ENCODE measurements at places on chromosomes 5 and 9.

DNA sequence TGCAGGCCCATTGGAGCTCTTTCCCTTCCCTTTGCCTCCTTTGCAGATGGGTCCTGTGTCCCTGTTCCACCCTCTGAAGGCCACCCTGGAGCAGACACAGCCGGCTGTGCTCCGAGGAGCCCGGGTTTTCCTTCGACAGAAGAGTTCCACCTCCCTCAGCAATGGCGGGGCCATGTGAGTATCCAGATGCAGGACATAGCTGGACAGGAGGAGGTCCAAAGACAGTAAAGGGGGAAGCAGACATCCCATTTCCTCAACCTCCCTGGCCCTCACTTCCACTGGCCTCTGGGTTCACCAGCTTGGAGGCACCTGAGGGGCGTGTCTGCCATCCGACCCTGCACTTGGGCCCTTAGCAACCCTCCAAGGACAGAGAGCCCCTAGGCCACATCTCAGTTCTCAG, 237.9 kb downstream of the CACNA1B start:
- DNase-seq: no peak

GRCh38 chr5:115842952-115843351, 1.2 kb downstream of the AP3S1 start:
- no peak for DNase-seq

- DNase-seq: no peak
Measured at GRCh38 chr9:79559495-79560181, 12.1 kb upstream of the TLE4 start.

DNA sequence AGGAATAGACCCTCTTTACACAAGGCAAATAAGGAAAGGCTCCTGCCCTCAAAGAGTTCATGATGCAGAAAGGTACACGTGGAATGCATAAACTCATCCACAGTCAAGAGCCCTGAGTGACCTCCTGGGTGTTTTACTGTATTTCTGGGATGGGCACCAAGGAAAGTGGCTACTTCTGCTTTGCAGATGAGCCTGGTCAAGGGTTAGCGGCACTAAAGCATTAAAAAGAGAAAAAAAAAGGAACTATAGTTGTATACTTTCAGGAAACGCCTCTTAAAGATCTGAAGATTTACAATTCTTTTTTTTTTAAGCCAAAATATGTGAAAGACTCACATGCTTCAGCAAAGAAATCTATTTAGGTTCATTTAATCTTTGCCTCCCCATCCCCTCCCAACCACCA, 366.2 kb upstream of the PDE4D start:
- DNase-seq: no peak

DNA sequence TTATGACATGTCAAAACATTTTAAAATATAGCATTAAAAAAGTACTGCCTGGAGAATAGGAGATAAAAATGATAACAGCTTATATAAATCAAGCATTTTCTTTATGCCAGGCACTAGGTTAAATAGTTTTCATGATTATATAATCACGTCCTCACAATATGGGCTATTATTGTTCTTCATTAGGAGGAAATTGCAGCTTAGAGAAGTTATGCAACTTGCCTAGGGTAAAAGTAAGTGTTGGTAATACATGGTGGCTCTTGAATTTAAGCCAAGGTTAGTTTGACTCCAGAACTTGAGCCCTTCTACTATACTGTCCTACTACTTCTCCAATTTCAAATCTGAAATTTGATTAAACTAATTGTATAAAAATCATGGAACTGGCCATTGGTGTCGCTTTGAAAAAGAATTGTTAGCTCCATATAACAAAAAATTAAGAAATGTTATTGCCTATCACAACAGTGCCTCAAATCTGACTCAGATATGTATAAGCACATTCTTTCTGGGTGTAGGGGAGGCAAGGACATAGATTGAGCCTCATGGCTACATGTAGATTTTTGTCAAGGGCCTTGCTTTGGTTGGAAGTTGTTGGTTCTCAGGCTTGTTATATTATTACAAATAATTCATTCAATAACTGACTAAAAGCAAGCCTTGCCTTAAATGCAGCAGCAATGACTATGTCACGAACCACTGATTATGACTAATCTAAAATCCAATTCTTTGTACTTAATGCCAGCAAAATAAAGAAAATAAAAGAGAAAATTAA, 223.5 kb upstream of the DAB2 start:
- DNase-seq: no peak

- DNase-seq: no peak
Measured at GRCh38 chr9:123375469-123376132, 19.6 kb downstream of the CRB2 start.

DNA sequence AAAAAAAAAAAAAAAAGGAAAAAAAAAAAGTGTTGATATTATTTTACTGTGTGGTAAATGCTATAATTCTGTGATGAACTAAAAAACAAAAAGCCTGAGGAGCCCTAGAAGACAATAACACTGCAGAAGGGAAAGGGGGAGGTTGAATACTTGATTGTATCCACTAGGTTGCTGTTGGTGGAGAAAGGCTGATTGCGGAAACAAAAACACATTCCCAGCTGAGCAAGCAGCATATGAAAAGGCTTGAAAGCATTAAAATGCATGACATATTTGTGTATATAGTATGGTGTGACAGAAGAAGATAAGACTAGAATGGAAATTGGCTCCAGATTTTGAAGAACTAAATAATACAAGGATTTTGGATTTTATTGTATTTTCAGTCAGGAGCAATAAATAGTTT, 8.9 kb downstream of the RABGAP1 start:
- no peak for DNase-seq

- no peak for DNase-seq
Measured at GRCh38 chr9:124309667-124310084, 51.9 kb downstream of the NEK6 start.

DNA sequence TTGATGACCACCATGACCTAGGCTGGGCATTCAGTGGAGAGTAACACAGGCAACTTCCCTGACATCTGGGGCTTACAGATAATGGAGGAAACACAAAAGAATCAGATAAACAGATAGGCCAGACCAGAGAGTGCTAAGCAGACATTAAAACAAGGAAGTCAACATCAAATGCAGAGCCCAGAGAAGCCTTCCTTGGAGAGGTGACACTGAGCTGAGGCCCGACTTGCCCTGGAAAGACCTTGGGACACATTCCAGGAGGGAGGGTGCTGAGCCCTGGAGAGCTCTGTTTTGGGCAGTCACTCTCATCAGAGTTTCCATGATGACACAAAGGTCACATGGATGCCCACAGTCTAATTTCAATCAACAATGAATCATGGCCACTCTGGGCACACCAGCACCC, 31.9 kb upstream of the C5orf58 start:
- no peak for DNase-seq

DNA sequence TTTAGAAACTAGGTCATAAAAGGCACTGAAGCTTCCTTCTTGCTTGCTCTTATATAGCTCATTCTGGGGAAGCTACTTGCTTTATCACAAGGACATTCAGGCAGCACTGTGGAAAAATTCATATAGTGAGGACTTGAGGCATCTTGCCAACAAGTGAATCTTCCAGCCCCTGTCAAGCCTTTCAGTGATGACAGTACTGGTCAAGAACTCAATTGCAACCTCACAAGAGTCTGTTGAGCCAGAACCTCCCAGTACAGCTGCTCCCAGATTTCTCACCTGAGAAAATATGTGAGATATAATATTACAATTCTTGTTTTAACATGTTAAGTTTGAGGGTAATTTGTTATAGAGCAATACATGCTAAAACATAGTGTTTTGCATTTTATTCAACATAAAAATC, 2011.0 kb upstream of the NUDT12 start:
- DNase-seq: no peak

- DNase-seq: no peak
Measured at GRCh38 chr5:154625031-154625430, 130.1 kb upstream of the LARP1 start.

- DNase-seq: no peak
Measured at GRCh38 chr5:119439140-119439631, 13.1 kb upstream of the HSD17B4 start.

DNA sequence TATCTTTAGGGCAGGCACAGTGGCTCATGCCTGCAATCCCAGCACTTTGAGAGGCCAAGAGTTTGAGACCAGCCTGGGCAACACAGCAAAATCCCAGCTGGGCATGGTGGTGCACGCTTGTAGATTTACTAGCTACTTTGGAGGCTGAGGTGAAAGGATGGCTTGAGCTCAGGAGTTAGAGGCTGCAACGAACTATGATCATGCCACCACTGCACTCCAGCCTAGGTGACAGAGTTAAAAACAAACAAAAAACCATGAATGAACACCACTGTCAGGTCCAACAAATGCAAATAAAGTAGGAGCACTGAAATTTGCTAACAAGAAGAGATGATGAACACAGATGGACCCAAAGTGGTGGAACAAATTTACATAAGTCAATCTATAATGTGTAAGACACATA, 4.9 kb downstream of the PTBP3 start:
- no peak for DNase-seq

DNA sequence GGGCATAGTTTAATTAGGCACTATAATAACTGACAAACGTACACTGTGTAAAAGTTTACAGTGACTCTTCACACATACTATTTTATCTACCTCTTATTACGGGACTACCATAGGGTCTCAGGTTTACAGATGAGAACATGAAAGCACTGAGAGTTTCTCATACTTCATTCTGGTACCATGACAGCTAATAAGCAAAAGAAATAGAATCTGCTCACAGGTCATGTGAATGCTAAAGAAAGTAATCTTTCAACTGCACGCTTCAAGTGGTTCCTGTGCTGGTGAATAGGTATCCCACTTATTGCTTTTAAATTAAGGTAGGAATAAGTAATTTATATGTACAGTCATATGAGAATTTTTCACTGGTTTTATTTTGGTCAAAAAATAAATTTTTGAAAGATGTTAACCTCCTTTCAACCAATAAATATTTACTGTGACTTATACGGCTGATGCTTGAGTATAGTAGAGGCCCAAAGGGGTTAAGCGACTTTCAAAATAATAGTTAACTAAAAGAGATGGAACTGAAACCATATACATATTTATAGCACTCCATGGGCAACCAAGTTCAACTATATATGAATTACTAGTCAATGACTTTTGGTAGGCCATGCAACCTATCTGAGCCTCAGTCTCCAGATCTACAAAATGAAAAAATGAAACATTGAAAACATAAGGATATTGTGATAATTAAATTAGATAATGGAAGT, 8.1 kb downstream of the CDKN2A start:
- no peak for DNase-seq

GRCh38 chr5:3353561-3353960, 242.1 kb upstream of the IRX1 start:
- no peak for DNase-seq

DNA sequence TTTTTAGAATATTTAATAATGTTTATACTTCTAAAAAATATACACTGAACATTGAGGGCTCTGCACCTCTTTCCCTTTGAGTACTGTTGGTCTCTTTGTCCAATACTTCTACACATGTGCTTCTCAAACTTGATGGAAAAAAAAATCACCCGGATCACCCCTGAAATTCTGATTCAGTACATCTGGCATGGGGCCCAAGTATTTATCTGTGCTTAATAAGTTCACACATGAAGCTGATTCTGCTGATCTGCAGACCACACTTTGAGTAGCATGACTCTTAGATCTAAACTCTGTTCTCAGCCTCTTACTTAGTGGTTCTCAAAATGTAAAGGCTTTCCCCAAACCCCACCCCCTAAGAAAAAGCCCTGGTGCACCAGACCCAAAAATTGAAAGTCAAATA, 12.0 kb downstream of the RUSC2 start:
- no peak for DNase-seq

- peak; percentile 62 for DNase-seq
Measured at GRCh38 chr5:135030123-135030955, 3.7 kb downstream of the PITX1 start.

DNA sequence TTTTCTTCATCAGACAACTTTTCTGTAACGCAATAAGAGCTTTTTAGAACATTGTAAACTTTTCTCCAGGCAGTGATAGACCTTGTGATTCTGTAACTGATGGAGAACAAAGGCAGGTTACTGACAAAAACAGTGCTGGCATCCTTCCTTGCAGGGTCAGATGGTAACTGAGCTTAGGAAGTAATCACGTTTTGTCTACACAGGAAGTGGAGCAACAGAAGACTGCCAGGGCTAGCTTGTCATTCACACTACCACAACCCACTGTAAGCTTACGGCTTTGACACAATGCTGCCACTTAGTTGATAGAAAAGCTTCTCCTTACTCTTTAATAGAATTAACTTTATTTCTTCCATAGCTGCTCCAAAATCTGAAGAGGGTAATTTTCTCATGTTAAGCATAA, 46.8 kb downstream of the FBN2 start:
- no peak for DNase-seq

DNA sequence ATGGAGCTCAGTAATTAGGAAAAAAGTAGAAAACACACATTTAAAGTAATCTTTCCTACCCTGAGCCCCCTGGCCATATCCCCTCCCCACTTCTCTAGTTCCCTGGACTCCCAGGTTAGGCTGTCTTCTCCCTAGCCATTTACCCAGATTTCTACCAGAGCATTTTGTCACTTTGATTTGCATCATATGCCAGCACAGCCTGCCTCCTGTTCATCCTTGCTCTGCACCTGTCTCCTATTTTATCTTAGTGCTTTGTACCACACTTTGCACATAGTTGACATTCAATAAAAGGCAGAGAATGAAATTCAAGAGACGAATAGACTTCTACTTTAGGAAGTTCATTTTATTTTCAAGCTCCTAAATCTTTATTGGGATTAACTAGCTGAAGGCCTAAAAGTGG, 344.5 kb downstream of the EBF1 start:
- no peak for DNase-seq

- no peak for DNase-seq
Measured at GRCh38 chr5:173487300-173487699, 129.2 kb downstream of the BOD1 start.

DNA sequence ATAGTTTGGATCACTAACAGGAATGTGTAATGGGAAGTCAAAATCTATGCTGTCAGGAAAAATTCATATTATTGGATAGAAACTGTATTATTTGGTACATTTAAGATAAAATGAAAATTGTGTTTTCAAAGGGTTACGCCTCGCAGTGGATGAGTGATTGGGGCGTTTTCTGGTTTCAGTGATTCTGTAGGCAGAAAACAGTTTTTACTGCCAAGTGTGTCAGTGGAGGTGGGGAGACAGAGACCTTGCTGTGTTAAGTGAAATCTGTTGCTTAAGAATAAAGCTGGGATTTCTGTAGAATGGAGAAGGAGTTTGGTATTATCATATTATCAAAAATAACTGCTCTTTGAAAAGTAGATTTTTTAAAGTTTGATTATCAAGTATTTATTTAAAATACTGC, 69.7 kb downstream of the GHR start:
- DNase-seq: no peak

GRCh38 chr5:121292664-121293063, 559.0 kb upstream of the FTMT start:
- no peak for DNase-seq

DNA sequence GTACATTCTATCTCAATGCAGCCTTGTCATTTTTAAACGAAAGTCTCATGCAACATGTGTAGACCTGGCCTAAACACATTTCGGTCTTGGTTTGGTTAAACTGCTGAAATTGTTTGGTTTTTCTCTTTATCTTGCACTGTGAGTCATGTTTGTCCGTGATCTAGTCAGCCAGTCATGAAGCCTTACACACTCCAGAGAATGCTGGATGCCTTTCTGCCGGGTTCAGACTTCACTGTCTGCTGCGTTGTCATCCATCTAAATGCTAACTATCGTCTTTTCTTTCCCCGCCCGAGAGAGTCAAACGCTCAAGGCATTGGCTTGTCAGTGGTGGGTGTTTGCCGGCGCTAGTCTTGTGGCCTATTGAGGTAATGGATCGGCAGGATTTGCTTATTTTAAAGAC, 1194.6 kb upstream of the WWC1 start:
- DNase-seq: no peak

- DNase-seq: no peak
Measured at GRCh38 chr9:3672399-3672798, 146.6 kb upstream of the RFX3 start.

- peak; percentile 66 for DNase-seq
Measured at GRCh38 chr9:124210697-124211096, 47.1 kb upstream of the NEK6 start.

- no peak for DNase-seq
Measured at GRCh38 chr5:133461796-133462516, 150.4 kb downstream of the FSTL4 start.
